Smooth muscle cell of the umbilical artery (primary cell): ENCODE measurements at places on chromosomes 3 and 15. TPM values are rescaled to one million over a fixed set of nuclear protein-coding genes. Genes with fewer than 3 reads are reported as not detected.

SMAD6 gene
- total RNA-seq: 7.9 and 25.5 TPM in 2 replicates

CCR9 gene
- total RNA-seq: not detected in 2 replicates

CMTM8 gene
- total RNA-seq: not detected in 2 replicates

AGBL1 gene
- total RNA-seq: not detected in 2 replicates

TLR9 gene
- total RNA-seq: under 0.01 TPM in 1 of 2 replicates, not detected in the other

PBRM1 gene
- total RNA-seq: 69.2 and 96.1 TPM in 2 replicates

PATL2 gene
- 0.30 and 0.37 TPM in 2 replicates for total RNA-seq

FOXL2 gene
- under 0.01 TPM in 1 of 2 replicates, not detected in the other for total RNA-seq

PAQR5 gene
- 0.09 and 0.59 TPM in 2 replicates for total RNA-seq

CSPG4 gene
- total RNA-seq: 63.0 and 213 TPM in 2 replicates

C3orf49 gene
- total RNA-seq: not detected in 2 replicates

FES gene
- 15.4 and 27.4 TPM in 2 replicates for total RNA-seq

GPR149 gene
- total RNA-seq: not detected in 2 replicates
